ENCODE measurements at places on chromosomes 4 and X.

DNA sequence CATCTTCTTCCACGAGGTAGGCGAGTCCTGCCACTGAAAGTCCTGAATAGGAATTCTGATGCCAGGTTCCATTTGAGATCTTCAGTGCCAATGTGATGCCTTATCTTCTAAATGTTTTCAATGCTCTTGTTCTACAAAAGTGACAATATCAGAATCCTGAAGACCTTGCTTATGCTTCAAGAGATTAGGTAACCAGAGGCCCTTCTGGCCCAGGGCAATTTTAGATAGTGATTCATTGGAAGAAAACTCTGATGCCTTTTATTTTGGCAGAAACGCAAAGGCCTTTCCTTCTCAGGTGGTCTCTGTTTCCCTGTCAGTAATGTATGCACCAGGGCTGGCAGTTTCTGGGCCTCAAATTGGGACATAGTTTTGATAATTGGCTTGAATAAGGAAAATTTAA, 144.8 kb downstream of the CEP135 start:
- DNase-seq: no peak

DNA sequence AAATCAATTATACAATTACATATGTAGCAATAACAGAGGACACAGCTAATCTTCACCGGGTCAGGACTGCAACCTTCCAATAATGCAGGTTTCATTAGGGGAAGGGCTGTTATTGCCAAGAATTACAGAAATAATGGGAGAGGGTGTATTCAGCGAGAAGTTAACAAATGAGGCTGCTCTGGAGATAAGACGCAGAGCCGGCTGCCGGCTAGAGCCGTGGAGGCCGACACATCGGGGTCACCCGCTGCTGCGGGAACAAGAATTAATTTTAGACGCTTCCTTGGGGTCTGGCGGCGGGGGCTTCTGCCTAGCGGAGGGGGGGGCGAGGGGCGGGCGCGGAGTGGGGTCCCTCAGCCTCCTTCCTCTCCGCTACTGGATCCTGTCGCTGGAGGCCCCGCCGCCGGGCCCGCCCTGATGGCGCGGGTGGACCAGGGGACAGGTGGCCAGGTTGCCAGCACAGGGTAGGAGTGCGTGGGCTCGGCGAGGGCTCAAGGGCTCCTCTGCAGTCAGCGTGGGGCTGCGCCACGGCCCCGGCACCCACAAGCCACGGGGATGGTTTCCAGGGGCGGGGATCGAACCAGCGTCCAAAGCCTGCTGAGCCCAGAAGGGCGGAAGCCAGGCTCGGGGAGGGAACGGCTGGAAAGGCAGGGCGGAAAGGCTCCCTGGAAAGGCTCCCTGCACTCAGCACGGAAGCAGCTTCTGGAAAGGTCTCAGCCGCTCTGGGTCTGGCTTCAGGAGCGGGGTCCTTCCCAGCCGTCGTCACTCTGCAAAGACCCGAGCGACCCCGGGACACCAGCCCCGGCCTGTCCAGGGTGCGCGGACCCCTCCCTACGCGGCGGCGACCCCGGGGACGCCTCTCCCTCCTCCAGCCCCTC, 113.8 kb upstream of the NKX1-1 start:
- DNase-seq: no peak

DNA sequence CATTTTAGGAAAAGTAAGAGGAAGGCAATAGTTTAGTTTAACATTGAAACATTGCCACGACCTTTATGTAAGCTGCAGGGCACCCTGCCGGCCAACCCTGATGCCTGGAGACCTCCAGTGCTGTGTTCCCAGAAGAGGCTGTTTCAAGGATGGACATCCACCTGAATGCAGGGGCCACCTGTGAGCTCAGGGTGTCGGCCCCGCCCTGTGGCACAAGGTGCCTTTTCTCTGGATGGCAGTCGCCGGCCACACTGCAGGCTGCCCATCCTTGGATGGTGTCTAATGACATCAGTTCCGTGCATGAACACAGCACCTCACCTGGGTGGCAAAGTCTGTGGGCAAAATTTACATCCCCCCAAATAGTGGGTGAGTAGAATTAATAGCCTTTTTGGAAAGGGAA, 180.0 kb downstream of the AFAP1 start:
- no peak for DNase-seq

DNA sequence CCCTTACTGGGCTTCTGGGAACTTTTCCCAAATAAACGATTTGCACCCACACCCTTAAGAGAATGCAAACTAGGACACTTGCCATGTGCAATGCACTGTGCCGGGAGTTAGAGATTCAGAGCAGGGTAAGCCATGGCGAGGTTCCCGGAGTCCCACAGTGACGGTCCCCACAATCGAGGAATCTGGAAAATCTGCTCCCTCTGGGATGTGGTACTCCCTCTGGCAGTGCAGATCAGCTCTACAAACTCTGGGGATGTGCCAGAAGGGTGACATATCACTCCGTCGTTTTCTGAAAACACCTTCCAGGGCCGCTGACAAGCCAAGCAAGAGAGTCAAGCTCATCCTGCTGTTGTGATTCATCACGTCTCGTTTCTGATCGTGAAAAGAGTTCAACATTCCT, 537.5 kb downstream of the BCOR start:
- no peak for DNase-seq

DNA sequence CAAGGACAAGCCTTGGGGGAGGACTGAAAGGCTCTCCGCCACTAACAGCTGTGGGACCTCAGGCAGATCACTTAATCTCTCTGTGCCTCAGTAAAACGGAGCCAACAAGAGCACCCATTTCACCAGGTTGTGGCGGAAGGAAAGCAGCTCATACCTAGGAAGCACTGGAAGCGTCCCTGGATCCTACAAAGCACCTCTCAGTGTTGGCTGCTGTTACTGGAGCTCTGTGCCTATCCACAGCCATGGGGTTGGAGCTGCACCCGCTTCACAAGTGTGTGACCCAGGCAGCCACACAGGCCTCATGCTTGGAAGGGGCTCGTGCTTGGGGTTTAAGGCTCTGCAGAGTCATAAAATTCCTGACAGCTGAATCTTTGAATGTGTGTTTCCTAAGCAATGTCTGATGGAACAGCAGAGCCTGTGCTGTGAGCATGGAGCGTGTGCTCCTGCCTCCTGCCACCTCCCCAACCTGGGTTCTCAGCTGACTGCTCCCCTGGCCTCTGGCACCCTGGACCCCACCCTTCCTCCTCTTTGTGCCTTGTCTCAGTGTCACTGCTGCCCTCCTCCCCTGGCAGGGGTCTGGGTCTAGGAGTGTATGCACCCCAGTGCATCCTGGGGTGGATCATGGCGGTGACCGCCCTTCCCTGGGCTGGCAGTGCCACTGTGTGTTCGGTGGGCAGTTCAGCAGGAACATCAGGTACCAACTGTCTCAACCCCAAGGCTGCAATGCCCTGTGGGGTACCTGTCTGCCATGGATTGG, 14.4 kb upstream of the MAN2B2 start:
- no peak for DNase-seq
